ENCODE measurements at places on chromosomes 3 and 15.

DNA sequence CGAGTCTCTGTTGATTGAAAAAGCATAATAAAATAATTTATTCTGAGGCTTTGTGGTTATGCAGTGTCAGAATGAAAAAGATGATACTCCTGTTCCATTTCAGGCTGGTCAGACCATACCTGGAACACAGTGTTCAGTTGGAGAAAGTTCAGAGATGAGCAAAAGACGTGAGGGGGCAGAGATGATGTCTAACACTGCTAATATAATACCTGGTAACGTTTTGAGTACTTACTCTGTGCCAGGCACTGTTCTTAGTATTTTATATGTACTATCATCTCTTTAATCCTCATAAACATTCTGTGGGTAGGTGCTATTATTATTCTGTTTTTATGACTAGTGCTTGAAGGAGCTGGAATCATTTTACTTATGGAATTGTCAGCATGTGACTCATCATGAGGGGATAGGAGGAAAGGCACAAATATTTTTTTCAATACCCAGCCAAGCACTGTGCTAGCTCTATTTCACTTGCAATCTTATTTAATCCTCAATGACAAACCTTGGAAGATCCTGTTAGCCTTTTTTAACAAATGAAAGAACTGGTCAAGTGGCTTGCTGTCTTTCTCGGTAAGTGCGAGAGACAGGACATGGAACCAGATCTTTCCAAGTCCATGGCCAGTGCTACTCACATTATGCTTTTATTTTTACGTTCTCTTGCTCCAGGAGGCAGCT, 31.8 kb downstream of the IQGAP1 start:
- no peak for DNase-seq

DNA sequence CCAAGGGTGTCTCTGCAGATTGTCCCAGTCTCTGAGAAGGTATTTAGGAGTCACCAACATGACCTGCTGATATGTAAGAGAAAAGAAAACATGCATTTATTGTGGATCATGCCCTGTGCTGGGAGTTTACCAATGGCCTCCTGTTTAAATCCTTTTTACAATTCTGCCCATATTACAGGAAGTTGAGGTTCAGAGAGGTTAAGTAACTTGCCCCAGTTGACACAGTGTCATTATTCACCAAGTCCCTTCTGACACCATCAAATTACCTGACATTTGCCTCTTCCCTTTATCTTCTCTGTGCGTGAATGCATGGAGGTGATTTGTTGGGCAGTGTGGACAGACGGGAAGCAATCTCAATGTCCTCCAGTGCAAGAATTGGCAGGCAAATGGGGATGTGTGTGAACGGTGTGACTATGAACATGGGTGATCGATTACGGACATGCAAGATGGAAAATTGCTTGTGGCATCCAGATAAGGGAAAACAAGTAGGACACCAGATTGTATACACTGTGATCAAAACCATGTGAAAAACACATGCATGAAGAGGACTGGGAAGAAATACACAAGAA, 27.3 kb downstream of the ZNF710 start:
- no peak for DNase-seq

DNA sequence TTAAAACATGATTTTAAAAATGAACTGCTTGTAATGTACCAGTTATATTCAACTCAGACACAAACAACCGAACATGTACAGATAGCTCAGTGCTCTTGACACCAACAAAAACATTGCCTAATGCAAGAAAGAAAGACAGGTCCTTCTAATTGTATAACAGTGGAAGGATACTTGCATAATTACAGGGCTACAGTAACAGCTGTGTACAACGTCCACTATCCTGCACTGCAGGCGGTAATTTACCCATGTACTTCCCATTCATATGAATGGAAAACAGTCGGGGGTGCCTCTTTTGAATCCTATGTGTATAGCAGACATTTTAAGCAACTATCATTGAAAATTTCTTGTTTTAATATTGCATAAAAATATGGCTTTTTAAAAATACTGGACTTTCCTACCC, 41.1 kb upstream of the PLSCR5 start:
- no peak for DNase-seq

DNA sequence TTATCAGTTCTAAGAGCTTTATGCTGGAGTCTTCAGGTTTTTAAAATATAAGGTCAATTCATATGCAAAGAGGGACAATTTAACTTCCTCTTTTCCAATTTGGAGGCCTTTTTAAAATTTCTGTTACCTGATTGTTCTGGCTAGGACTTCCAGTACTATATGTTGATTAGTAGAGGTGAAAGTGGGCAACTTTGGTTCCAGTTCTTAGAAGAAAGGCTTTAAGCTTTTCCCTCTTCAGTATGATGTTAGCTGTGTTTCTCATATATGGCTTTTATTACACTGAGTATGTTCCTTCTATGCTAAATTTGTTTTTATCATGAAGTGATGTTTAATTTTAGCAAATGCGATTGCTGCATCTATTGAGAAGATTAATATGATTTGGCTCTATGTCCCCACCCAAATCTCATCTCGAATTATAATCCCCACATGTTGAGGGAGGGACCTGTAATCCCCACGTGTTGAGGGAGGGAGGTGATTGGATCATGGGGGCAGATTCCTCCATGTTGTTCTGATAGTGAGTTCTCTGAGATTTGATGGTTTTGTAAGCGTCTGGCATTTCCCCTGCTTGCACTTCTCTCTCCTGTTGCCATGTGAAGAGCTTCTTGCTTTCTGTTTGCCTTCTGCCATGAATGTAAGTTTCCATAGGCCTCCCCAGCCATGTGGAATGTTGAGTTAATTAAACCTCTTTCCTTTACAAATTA, 33.8 kb downstream of the FAIM start:
- no peak for DNase-seq

DNA sequence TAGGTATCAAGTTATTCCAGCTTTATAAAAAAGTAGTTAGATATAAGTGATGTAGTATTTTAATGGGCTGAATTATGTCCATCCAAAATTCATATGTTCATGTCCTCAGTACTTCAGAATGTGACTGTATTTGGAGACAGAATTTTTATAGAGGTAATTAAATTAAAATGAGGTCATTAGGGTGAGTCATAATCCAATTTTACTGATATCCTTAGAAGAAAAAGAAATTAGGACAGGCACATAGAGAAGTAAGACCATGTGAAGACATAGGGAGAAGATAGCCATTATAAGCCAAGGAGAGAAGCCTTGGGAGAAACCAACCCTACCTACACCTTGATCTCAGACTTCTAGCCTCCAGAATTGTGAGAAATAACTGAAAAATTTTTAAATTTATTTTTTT, 30.3 kb downstream of the RAP2B start:
- no peak for DNase-seq

DNA sequence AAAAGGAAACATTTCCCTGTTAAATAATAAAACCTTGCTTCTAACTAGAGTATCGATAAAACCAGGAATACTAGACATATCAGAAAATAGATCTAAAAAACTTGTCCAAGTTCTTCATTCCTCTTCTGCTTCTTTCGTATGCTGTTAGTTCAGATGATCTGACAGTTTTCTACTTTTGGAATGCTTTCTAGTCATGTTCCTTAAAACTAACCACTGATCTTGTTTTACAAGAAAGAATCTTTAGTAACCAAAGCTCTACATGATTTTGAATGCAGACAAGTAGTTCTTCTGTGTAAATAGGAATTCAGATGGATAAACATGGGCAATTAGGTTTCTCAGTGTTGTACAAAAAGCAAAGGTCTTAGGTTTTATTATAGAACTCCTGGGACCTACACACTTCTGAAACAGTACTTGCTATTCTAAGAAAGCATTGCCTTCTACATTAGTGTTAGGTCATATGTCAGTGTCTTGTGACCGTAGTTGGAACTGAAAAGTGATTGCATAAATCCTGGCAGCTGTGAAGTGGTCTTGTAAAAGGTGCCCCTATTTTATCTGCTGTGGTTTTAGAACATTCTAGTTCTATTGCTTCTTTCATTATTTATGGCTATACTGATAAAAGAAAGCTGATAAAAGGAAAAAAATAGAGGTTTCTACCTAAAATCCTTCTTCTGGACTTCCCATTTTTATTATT, 40.7 kb downstream of the SNRK start:
- DNase-seq, result no peak

- no peak for DNase-seq
These were observed 5.7 kb downstream of the TTBK2 start for GRCh38 chr15:42914728-42915497.

DNA sequence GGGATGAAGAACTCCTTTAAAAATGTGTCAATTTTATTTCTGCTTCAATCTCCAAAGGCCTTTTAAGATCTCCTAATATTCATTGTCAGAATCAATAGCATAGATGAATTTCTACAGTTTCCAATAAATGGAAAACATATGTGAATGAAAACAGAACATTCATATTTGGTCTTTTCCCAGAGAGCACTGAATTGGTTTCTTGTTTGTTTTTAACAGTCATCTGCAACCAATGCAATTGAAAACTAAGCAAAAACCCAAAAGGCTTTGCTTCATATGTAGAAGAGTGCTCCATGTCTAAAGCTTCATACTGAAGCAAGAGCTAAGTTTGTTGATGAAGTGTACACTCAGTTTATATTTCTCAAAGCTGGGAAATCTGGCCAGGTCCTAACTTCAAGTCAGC, 426.5 kb upstream of the CDIN1 start:
- DNase-seq, result no peak
